ENCODE measurements at places on chromosomes 5 and 9.

GRCh38 chr9:113645227-113645977 lies 181.9 kb downstream of the RGS3 start:
- no peak for DNase-seq

DNA sequence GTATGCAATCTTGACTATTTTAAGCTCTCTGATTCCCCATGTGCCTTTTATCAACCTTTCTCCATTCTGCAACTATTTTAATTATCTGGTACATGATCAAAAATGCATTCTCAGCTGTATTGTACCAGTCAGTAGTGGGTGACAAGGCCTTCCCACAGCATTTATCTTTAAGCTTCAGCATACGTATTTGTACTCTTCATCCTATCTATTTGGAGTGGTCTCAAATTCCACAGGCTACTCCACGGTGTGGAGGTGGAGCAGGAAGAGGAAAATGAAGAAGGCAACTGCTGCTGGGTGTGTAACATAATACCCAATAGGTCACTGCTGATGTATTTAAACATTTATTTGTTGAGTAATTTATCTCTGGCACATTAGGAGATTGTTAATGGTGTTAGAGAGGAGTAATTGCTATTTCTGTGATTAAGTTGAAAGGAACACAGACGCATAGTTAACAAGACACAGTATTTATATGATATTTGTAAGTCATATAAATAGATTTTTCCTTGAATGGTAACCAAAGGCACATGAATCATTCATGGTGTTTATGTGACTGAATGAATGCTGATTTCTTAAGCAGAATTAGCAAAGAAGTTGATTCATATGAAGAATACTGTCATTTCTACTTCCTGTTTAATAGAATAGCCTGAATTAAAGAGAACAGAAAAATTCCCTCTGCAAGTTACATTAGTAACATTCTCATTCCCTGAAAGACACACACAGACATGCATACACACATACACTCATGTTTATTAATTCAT lies 153.8 kb upstream of the NR3C1 start:
- DNase-seq: no peak

DNA sequence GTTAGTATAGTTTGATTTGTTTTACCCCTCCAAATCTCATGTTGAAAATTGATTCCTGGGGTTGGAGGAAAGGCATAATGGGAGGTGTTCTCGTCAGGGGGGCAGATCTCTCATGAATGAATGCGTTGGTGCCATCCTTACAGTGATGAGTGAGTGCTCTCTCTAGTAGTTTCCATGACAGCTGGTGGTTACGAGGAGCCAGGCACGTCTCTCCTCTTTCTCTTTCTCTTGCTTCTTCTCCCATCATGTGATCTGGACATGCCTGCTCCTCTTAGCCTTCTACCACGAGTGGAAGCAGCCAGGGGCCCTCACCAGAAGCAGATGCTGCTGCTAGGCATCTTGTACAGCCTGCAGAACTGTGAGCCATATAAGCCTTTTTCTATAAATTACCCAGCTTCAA lies 454.1 kb downstream of the EFNA5 start:
- DNase-seq: no peak

DNA sequence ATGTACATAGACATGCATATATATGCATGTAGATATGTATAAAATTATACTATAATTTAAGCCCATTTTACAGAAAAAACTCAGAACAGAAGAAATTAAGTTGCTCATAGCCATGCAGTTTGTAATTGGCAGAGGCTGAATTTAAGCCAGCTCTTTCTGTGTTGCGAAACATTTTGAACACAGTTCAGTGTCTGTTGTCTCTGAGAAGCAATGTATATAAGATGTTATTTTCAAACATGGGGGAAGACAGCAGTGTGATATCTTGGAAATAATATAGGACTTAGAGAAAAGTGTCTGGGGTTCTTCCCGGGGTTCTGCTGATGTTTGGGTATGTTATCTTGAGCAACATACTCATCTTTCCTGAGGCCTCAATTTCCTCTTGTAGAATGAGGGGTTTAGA lies 37.6 kb downstream of the SVEP1 start:
- no peak for DNase-seq

DNA sequence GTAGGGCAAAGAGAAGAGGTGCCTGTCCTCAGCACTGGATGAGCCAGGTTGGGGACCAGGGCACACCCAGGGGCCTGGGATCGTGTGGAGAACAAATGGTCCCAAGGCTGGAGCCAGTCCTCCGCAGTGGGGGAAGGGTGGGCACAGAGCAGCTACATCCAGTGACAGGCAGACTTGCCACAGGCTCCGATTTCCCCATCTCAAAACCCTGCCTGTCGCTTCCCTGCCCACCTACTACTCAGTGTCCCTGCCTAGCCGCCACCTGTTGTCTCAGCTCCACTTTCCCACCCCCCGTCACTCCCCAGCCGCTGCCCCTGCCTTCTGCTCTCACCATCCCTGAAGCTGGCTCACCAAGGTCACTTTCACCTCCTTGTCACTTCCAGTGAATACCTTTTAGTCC lies 13.9 kb upstream of the ENHO start:
- DNase-seq: no peak

DNA sequence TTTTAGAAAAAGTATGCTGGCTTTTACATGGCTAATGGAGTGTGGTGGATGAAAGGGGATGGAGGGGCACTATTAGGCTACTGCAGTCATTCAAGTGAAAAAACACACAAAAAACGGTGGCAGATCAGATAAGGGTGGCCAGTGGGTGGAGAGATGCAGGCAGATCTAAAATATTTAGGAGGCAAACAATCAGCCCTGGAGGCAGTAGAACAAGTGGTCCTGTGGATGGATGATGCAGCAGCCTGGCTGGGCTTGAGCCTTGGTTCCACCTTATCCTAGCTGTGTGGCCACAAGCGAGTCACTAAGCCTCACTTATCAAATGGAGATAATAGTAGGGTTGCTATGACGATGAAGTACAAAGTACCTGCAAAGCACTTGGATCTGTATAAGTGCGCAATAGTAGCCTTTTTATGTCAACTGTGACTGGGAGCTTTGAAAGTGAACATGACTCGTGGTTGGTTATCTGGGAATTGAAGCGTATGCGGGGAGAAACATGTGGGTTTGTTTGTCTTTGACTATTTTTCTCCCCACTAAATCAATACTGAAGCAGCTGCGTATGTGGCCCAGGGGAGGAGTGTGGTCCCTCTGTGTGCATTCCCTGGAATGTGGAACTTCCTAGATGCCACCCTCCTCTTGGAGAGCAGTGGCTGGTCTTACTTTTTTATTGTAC lies 20.2 kb downstream of the NSG2 start:
- DNase-seq: no peak

DNA sequence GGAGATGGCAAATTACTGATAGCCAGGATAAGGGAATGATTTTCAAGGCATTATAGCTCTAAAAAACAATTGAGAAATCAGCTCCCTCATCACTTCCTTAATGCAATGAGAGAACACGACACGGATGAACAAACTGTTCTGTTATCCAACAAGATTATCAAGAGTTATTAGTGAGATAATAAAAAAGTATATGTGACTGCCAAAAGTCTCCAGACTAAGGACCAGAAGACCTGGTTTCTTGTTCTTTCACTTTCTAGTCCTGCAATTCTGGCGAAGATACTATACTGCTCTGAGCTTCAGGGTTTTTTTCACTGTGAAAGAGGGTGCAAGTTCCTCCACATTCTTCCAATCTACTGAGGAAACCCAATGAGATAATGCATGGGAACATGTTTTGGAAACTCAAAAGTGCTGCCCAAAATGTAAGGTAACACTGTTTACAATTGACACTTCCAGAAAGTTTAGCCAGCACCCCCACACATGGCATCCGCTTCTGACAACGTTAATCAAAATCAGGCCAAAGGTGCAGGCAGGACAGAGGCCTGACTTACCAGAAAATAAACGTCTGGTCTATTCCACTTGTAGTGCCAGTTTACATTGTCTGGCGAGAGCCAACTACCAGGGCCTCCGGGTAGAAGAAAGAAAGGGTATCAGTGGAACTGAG lies 254.2 kb downstream of the DOCK8 start:
- no peak for DNase-seq

GRCh38 chr9:1207686-1208085 lies 157.5 kb downstream of the DMRT2 start:
- no peak for DNase-seq

DNA sequence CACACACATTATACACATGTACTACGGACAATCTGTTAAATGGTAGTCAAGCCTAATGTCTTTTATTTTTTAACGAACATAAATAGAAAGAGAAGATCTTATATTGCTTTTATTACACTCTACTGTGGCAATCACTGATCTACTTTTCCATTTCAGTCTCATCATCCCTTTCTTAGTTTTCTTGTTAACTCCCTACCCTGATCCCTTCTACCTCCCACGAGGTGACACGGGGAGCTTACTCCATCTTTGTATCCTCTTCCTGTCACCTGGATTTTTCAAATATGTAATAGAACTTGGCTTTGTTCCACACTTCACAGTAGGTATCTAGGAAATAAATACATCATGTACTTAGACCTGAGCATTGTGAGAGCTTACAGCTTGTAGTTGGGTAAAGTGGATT lies 211.0 kb downstream of the PIK3R1 start:
- DNase-seq: no peak

DNA sequence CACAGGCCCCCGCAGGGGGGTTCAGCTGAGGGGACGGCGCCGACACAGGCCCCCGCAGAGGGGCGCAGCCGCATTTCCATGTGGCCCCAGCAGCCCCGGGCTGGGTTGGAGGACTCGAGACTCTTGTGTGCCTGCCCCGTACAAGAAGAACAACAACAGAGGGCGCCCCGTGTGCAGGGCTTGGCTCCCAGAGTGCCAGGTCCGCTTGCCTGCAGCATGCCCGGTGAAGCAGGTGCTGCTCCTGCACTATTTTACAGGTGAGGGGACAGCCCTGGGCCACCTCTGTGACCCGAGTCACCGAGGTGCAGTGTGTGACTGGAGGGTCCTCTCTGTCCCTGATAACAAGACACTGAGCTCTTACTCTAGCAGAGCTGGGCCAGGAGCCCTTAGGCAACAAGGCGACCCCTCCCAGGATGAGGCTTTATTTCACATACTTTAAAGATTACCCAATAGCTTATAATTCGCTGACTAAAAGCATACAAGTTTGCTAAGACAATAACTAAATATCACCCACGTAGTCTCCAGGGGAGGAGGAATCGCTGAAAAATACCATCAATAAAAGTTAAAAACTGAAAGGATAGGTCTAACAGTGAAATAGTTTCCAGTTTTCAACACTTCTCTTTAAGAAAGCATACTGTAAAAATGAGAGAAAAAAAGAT lies 41.7 kb upstream of the SLC9A3 start:
- DNase-seq: no peak

GRCh38 chr5:129406440-129406839 lies 53.7 kb upstream of the ADAMTS19 start:
- DNase-seq: no peak

- DNase-seq: no peak
Observed at GRCh38 chr5:131210151-131210510, 39.4 kb downstream of the LYRM7 start.
